ENCODE measurements at places on chromosomes 6 and 20.

- DNase-seq: no peak
These were observed 56.7 kb downstream of the TRIM38 start for GRCh38 chr6:26019261-26019830.

DNA sequence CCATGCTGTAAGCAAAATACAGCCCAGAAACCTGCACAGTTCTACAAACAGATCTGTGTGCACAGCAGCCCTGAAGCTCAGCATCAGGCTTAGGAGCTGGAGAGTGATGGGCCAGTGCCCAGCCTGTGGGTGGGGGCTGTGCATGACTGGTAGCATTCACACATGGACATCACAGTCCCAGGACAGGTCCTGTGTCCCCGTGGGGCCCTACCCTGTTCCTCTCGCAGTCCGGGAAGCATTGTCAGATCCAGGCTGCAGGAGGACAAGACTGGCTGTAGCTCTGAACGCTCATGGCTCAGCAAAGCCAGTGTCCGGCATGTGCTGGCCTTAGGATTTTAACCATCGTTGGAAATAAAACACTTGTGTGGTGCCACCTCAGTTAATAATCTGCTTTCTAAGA, 234.1 kb downstream of the CDH4 start:
- peak; percentile 56 for DNase-seq

DNA sequence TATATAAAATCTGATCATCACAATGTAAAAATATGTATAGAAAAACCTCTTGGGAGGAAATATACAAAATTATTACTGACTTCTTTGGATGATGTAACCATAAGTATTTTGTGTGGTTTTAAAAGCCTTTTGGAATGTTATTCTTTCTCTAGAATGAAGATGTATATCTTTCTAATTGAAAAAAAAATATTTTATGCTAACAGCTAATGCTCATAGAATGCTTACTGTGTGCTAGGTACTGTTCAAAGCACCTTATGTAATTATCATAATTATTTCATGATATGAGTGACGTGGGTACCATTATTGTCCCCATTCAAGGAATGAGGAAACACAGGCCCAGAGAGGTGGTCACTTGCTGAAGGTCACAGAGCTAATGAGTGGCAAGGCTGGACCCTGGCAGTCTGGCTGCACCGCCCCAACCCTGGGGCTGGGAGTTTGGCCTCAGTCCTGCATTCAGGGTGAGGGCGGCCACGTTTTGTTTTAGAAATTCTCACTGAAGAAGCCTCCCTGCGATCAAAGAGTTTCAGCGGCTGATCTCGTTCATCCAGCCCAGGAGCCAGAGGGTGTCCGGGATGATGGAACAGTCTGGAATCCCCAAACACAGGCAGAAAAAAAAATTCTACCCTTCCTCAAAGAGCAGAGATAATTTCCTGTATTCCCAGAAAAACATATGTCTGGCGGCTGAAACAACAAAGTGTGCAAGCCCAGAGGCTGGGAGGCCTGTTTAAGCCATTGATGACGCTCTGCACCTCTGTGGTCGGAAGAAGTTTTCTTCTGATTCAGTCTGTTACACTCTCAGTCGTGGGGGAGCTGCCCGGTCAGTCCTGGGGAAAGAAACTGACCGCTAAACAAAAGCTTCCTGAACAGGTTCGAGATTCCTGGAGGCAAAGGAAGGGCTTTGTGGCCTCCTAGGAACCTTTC, 37.3 kb downstream of the TFEB start:
- DNase-seq: no peak

- DNase-seq: no peak
These were observed 37.8 kb upstream of the BHLHE23 start for GRCh38 chr20:63044605-63045004.

GRCh38 chr6:130159956-130160355, 62.8 kb downstream of the SAMD3 start:
- no peak for DNase-seq

GRCh38 chr20:32709632-32710121, 33.6 kb downstream of the COMMD7 start:
- no peak for DNase-seq

- DNase-seq: no peak
These were observed 19.2 kb downstream of the ASIP start for GRCh38 chr20:34260208-34260942.

- DNase-seq: peak; percentile 81
These were observed 90.2 kb upstream of the TOX2 start for GRCh38 chr20:43824309-43825050.

- no peak for DNase-seq
These were observed 645.9 kb downstream of the GRIK2 start for GRCh38 chr6:102039441-102039840.
